ENCODE measurements at places on chromosomes 4 and X.

GRCh38 chr4:115711575-115711974 lies 598.2 kb upstream of the NDST4 start:
- DNase-seq = no peak

- DNase-seq = no peak
Measured at GRCh38 chr4:163624727-163625126, 130.2 kb downstream of the TMA16 start.

DNA sequence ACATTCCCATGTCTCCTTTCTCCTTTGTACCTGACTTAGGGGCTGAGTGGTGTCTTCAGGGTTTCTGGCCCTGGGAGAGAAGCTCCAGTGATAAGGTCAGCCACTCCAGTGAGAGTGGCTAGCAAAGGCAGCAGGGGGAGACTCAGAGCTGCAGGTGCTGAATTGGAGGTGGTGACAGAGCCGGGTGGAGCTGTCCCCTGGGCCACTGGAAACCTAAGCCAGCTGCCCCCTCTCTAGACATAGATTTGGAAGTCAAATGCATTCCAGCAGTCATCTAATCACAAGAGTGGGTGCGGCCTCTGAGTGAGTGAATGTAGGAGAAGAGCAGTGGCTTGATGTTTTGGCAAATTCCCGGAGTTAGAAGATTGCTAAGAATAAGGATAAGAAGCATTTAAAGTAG lies 28.5 kb downstream of the TRIM2 start:
- peak; percentile 50 for DNase-seq

GRCh38 chrX:21745756-21746155 lies 12.2 kb downstream of the SMPX start:
- peak; percentile 53 for DNase-seq

- no peak for DNase-seq
Measured at GRCh38 chrX:148298737-148299136, 201.7 kb upstream of the AFF2 start.

DNA sequence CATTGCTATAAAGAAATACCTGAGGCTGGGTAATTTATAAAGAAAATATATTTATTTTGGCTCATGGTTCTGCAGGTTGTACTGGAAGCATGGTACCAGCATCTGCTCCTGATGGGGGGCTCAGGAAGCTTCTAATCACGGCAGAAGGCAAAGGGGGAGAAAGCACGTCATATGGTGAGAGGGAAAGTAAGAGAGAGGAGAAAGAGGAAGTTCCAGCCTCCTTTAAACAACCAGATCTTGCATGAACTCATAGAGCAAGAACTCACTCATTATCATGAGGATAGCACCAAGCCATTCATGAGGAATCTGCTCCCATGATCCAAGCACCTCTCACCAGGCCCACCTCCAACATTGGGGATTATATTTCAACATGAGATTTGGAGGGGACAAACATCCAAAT lies 125.0 kb upstream of the GRPR start:
- DNase-seq = no peak

GRCh38 chrX:7132335-7133049 lies 15.0 kb upstream of the STS start:
- DNase-seq = peak; percentile 81

DNA sequence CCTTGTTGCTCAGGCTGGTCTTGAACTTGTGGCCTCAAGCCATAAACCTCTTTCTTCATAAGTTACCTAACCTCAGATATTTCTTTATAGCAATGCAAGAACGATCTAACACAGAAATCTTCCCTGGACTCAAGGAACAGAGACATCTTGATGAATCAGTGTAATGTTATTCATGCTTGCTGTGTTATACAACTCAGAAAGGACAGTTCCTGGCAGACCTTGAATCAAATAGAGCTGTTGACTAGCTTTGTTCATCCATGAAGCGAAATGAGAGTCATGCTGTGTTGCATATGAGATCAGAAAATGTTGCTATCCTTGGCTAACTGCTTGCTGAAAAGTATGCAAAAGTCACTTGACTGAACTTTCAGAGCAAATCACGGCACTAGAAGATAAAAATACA lies 72.6 kb upstream of the ARHGAP24 start:
- DNase-seq = no peak

- peak; percentile 48 for DNase-seq
Measured at GRCh38 chrX:52346174-52347165, 22.4 kb upstream of the XAGE2 start.
